ENCODE measurements at places on chromosomes 6 and 20.

- no peak for DNase-seq
Measured at GRCh38 chr6:161498359-161498758, 224.5 kb upstream of the AGPAT4 start.

DNA sequence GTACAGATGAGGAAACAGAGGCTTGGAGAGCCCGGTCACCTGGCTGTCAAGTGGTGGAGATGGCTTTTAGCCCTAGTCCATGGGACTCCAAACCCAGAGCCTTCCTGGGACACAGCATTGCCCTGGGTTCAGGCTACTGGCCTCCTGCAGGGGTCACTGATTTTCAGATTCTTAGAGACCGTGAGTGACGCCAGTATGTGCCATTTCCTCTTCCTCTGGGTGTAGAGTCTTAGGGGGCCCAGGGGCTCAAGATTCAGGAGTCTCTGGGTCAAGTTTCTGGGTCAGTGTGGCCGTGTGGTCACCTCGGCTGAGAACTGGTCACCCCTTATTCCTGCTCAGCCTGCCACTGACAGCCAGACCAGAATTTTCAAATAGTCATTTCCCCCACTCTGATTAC, 574 bp downstream of the ARHGAP40 start:
- no peak for DNase-seq

DNA sequence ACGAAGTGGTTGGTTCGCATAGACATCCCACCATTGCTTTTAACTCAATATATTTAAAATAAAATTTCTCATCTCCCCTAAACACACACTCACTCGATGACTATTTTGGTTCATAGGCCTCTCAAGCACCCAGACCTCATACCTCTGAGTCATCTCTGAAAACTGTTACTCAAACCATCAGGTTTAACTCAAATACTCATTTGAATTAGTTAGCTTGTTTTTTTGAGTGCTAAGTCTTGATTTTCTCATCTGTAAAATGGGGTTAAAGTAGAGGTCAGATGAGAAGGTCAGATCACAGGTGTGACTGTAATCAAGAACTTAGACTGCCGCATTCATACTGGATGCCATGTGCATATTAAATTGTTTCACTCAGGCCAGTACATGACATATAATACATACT, 243.9 kb upstream of the TENT5A start:
- no peak for DNase-seq

DNA sequence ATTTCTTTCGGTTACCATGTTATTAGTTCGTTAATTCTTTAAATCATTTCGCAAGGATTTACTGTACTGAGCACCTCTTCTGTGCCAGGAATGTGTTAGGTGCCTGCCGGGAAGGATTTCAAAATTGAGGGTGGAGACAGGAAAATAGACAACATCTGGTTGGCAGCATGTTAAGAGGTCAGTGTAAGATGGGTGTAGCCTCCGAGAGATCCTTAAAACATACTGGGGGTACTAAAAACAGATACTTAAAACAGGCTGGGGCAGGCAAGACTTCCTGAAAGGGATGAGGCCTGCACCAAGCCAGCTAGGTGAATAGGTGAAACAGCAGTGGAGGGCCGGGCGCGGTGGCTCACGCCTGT, 178.0 kb upstream of the SGK1 start:
- no peak for DNase-seq

DNA sequence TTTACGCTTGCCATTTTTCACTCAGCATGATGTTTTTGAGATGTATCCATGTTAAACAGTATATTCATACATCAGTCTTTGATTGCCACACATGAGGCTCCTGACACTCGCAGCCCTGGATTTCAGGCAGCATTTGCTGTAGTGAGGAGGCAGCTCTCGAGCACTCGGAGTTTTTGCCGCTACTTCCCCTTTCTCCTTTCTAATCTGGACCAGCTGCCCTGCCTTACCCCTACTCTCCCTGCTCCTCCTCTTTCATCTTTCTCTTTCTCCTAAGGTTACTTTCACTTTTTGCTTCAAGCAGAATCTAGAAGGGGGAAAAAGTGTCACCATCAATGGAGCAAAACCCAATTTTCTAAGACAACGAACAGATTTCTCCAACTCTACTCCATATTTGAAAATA, 5.9 kb upstream of the CST3 start:
- no peak for DNase-seq

GRCh38 chr20:31497838-31498540, 16.3 kb upstream of the HM13 start:
- no peak for DNase-seq

Data from activated CD8-positive, alpha-beta memory T cell treated with anti-CD3 and anti-CD28 coated beads for 24 hours (primary cell).